ENCODE measurements at places on chromosomes 11 and 22.
A peak's percentile ranks its signal among the peaks of the same experiment; 100 is the strongest.

- no peak for DNase-seq
Measured at GRCh38 chr22:29882716-29883044, 294 bp upstream of the MTMR3 start.

GRCh38 chr11:68685656-68686380, 1.5 kb downstream of the GAL start:
- no peak for DNase-seq

GRCh38 chr11:131356206-131356605, 14.2 kb upstream of the NTM start:
- no peak for DNase-seq

DNA sequence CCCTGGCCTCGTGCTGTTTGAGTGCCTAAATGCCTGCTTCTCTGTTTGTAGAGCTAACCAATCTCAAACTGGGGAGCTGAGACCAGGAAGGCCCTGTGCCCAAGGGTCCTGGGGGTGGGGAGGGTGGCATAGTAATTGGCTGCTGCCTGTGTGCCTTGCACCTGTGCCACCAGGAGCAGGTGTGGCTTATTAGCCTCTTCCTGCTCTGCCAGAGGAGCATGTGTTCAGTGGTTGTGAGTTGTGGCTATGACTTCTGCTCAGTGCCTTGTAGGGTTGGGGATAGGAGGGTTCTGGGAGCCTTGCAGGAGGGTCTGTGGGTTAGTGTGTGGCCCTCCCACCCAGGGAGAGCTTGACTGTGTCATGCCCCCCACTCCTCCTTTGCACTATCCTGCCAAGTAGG, 109.2 kb downstream of the ZBTB16 start:
- no peak for DNase-seq

GRCh38 chr11:109609454-109610185, 187.6 kb downstream of the C11orf87 start:
- DNase-seq = no peak

DNA sequence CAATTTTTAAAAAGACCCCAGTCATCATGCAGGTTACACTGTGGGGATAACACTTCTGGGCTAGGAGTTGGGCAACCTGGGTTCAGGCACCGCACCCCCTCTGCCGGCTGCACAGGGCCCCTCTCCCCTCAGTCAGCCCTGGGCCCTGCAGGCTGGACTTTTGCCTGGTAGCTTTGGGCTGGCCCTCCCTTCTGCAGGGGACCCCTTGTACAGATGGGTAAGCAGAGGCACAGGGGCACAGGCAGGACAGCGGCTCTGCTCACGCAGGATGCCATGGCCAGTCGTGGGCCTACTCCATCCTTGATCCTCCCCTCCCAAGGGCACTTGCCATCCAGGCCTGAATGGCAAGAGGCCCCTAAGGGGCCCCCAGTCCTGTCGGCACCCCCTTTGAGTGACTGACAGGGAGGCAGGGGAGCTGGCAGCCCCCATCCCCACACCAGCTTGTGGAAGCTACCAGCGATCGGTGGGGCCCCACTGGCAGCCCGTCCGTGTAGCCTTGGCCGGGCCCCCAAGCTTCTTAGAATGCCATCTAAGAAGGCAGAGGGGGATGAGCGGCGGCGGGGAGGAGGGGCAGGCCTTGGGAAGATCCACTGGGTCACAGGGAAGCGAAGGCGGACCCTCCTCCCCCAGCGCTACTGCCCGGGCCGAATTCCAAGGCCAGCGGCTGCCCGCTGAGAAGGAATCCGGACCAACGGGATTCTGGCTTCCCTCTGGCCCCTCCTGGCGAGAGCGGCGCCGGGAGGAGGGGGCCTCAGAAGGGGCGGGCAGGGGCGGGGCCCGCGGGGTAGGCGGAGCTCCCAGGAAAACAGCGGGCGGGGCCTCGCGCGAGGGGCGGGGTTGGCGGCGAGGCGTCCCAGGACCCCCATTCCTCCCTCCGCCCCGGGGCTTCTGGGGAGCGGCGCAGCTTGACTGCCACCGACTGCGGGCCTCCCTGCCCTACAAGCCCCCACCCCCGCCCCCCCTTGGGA, 6.8 kb upstream of the CHKA start:
- peak; percentile 69 for DNase-seq

DNA sequence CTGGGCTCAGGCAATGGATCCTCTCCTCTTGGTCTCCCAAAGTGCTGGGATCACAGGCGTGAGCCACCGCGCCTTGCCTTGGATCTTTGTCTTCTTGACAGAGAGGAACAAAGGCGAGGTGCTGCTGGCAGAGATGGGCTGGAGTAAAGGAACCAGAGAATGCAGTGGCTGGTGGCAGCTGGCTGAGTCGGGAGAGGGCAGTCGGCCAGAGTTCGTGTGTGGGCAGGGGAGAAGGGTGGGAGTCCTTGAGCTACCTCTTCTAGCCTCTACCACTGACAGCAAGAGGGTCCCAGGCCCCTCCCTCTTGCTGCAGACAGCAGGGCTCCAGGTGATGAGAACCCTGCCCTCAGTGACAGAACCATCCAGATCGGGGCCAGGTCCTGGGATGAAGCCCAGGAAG, 86.2 kb upstream of the LINC01488 start:
- no peak for DNase-seq

DNA sequence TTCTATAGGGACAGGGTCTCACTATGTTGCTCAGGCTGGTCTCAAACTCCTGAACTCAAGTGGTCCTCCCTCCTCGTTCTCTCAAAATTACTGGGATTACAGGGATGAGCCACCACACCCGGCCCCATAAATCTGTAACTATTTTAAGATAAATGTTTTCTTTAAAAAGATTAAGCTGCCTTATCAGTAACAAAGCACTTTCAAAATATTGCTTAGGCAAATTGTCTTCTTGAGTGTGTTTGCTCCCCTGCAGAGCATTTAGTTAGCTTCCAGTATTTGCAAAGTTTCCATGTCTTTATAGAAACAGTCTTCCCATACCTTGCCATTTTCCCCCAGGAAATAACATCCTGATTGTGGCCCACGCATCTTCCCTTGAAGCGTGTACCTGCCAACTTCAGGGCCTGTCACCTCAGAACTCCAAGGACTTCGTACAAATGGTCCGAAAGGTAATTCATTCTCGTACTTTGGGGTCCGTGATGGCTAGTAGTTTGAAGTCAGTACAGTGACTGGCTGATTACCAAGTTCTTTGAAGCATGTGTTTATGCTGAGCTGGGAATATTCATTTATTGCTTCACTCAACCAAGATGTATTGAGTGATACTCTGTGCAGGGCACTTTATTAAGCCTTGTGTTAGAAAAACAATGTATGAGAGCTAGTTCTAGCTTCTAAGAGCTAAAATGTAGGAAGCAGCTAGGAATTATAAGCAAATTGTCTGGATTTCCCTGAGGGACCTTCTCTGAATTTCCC, 30.4 kb upstream of the CRTAM start:
- DNase-seq = no peak

DNA sequence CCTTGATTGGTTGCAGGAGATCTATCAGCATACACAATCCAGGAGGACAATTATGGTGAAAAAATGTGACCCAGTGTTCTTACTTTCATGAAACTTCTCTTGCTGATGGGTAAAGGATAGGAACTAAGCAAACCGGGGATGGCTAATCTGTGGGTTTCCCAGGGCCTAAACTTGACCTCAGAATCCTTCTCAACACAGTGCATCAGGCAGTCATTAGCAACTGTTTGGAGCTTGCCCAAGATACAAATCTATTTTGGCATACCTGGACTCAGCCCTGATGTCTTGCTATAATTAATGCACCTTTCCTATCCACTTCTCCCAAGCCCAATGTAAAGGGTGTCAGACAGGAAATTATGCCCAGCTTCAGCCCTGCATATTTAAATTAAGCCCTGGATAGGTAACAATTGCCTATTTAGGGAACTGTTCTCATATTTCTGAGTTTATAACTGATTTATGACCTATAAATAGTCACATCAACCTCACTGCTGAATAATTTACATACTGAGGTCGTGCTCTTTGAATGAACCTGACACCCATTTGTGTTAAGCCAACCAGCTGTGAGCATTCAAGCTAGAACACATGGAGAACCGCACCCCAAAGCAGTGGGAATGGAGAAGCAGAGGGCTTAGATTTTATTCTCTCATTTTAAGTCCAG, 9.2 kb upstream of the PHF21A start:
- DNase-seq = no peak

GRCh38 chr11:72613450-72613849, 60.8 kb downstream of the PDE2A start:
- DNase-seq = no peak

GRCh38 chr22:33864723-33865130, 55.5 kb downstream of the LARGE1 start:
- DNase-seq = no peak

GRCh38 chr22:36351921-36352802, 35.6 kb downstream of the MYH9 start:
- DNase-seq = no peak

GRCh38 chr11:8793114-8793777, 110.7 kb downstream of the RPL27A start:
- DNase-seq = no peak

- DNase-seq = no peak
Measured at GRCh38 chr11:96215110-96215782, 127.7 kb downstream of the MAML2 start.

DNA sequence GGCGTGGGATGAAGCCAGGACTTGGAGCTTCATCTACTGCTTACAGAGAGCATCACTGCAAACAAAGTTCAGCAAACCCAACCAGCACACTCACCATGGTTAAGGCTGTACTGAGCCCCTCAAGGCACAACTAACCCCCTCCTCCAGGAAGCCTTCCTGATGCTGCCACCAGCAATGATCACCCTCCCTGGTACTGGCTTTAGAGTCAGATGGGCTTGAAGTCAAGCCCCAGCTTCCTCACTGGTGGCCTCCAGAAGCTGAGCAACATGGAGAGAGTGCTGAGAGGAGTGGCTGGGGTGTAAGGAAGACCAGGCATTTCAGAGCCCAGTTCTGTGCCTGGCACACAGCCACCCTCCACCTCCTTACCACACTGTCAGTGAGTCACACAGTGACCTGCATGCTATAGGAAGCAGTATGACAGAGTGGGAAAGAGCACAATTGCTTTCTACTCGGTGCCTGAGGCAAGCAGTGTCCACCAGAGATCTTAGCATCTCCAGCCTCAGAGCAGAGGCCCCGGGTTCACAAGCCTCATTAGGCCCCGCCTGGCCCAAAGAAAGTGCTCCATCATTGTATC, 24.7 kb upstream of the BAIAP2L2 start:
- DNase-seq = no peak

GRCh38 chr11:66289548-66290329, 796 bp upstream of the YIF1A start:
- DNase-seq = peak; percentile 67

DNA sequence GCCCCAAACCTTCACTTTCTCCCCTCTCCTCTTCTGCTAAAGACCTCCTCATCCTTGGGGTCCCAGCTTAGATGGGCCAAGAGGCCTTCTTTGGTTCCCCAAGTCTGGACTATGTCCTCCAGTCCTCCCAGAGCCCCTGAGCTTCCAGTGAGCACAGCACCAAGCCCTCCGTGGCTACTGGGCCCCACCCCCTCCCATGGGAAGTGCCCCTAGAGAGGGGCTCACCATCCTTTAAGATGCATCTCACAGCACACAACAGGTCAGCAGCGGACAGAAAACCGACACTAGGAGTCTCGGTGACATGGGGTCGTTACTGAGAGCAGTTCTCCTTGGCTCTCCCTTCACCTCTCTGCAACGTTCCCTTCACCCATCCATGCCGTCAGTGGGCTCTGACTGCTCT, 2.7 kb downstream of the LRRC32 start:
- no peak for DNase-seq

DNA sequence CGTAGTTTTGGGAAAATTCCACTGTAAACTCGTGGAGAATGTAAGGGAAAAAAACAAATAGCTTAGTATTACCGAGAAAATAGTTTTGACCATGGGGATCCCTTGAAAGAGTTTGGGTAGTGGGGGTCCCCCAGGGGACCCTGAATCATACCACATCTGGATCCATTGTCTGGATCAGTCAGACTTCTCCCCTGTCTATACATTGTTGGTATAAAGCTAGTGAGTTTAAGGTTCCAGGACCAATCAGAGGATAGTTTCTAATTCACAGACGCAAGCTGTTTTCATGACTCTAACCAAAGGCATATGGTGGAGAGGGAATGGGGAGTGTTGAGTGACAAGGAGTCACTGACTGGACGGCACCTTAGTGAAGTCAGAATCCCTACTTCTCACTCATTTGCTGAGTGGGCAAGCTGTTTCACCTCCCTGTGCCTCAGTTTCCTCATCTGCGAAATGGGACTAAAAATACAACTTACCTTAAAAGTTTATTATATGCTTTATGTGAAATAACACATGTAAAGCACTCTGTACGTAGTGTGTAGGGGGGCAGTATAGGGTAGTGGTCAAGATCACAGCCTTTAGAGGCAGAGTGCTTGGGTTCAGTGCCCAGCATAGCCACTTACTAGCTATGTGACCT, 90.2 kb downstream of the TRAF6 start:
- no peak for DNase-seq

DNA sequence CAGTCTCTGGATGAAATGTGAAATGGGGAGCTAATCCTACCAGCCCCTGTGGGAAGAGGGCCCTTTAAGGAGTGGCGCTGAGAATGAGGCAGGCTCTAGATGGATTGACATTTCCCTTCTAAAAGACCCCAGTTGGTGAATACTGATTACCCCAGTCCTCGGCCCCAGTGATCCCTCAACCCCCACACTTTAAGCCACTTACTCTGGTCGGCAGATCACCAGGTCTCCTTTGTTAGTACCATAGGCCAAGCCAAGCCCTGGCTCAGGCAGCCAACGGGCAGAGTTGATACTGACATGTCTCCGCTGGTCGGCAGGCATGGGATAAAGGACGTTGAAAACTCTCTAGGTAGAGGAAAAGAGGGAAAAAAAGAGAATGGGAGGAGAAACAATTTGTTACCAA, 26.1 kb upstream of the CHRM4 start:
- DNase-seq = no peak

DNA sequence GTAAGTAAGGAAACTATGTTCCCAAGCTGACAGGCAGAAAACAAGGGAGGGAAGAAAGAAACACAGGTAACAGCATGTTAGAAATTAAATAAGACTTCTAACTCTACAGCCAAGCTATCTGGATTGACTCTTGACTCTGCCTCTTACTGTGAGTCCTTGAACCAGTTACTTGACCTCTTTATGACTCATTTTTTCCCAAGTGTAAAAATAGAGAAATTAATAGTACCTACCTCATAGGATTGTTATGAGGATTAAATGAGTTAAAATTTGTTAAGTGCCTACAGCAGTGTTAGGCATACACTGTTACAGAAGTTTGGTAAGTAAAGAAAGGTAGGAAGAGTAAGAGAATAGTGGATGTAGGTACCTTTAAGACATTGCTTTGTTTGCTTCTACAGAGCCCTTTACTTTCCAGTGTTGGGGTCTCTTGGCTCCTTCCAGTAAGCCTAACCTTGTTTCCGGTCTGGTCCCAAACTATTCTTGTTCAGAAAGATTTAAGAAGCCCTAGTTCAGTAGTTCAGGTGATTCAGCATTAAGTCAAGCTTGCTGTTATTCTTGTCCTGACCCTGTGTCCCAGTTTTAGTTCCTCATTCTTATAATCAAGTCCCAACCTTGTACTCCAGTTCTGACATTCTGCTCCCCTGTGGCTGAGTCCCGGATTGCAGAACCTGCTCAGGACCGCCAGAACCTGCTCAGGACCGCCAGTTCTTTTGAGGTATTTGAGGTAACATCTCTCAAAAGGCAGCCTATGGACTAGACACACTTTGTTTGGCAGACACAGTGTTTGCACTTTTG, 963.4 kb upstream of the CCDC90B start:
- no peak for DNase-seq

All from Ammon's horn (tissue), 1 donor.